SJSA1 (cell line): ENCODE measurements at places on chromosomes 1 and 21. TPM values are rescaled to one million over a fixed set of nuclear protein-coding genes. Genes with fewer than 3 reads are reported as not detected.

Gene FNDC5
- 0.47 and 0.84 TPM in 2 replicates for total RNA-seq

Gene HCRTR1
- total RNA-seq = not detected in 2 replicates

Gene BLACAT1
- not detected in 2 replicates for total RNA-seq

Gene ITLN1
- not detected in 2 replicates for total RNA-seq

Gene ADCY10
- not detected in 2 replicates for total RNA-seq

Gene C1QA
- not detected in 2 replicates for total RNA-seq

Gene FLAD1
- total RNA-seq = 15.4 and 23.7 TPM in 2 replicates

Gene TRIM58
- total RNA-seq = not detected in 2 replicates

Gene PRDM2
- 10.4 and 13.9 TPM in 2 replicates for total RNA-seq

Gene SNX7
- total RNA-seq = 80.1 and 111 TPM in 2 replicates

Gene VANGL2
- 2.2 and 2.3 TPM in 2 replicates for total RNA-seq

Gene TDRD5
- total RNA-seq = not detected in 2 replicates

Gene KANK4
- total RNA-seq = not detected in 2 replicates

Gene RHCE
- total RNA-seq = 0.95 TPM in 1 of 2 replicates, not detected in the other

Gene ACTA1
- not detected in 2 replicates for total RNA-seq

Gene RAB3B
- 20.6 and 31.4 TPM in 2 replicates for total RNA-seq

Gene PM20D1
- total RNA-seq = not detected in 2 replicates

Gene KCNT2
- total RNA-seq = 0.05 and 0.25 TPM in 2 replicates

Gene MATN1
- 0.26 TPM in 1 of 2 replicates, not detected in the other for total RNA-seq

Gene KIAA1614
- total RNA-seq = 5.9 and 14.2 TPM in 2 replicates

Gene SLC1A7
- 4.5 and 12.1 TPM in 2 replicates for total RNA-seq

Gene RNU1-2
- total RNA-seq = under 0.01 and 294 TPM in 2 replicates

Gene RGS7
- total RNA-seq = 0.37 TPM in 1 of 2 replicates, not detected in the other

Gene TESK2
- total RNA-seq = 2.0 and 3.2 TPM in 2 replicates

Gene CD5L
- total RNA-seq = not detected in 2 replicates

Gene CATSPERE
- 0.05 TPM in 1 of 2 replicates, not detected in the other for total RNA-seq

Gene THEM5
- total RNA-seq = not detected in 2 replicates

Gene CFHR3
- total RNA-seq = not detected in 2 replicates

Gene AKNAD1
- total RNA-seq = 0.21 TPM in 1 of 2 replicates, not detected in the other

Gene UBQLN4
- total RNA-seq = 11.4 and 18.2 TPM in 2 replicates

Gene NUAK2
- total RNA-seq = 2.9 and 5.8 TPM in 2 replicates

Gene LCE1E
- not detected in 2 replicates for total RNA-seq

Gene HTR1D
- 0.24 TPM in 1 of 2 replicates, not detected in the other for total RNA-seq

Gene ACOT11
- 0.85 and 1.3 TPM in 2 replicates for total RNA-seq

Gene KCNJ9
- not detected in 2 replicates for total RNA-seq

Gene ARHGAP30
- total RNA-seq = not detected in 2 replicates

Gene UBE2U
- total RNA-seq = not detected in 2 replicates

Gene TNNT2
- total RNA-seq = not detected in 2 replicates

Gene LY9
- not detected in 2 replicates for total RNA-seq

Gene CFHR2
- not detected in 2 replicates for total RNA-seq

Gene KLHDC9
- total RNA-seq = not detected in 2 replicates

Gene ARHGAP29
- total RNA-seq = 20.5 and 20.6 TPM in 2 replicates

Gene LIN28A
- total RNA-seq = not detected in 2 replicates

Gene HSD11B1
- total RNA-seq = 0.13 TPM in 1 of 2 replicates, not detected in the other

Gene CDA
- total RNA-seq = not detected in 2 replicates

Gene RYR2
- not detected in 2 replicates for total RNA-seq

Gene CCDC181
- 0.16 and 0.72 TPM in 2 replicates for total RNA-seq

Gene OR6K2
- total RNA-seq = not detected in 2 replicates

Gene FAM78B
- total RNA-seq = 0.11 TPM in 1 of 2 replicates, not detected in the other

Gene RNF186
- total RNA-seq = not detected in 2 replicates

Gene ABCG1
- 4.5 and 11.5 TPM in 2 replicates for total RNA-seq

Gene GCSAML
- not detected in 2 replicates for total RNA-seq

Gene LIPI
- total RNA-seq = not detected in 2 replicates

Gene PLA2G2D
- not detected in 2 replicates for total RNA-seq

Gene KRTAP21-2
- total RNA-seq = not detected in 2 replicates

Gene HTR6
- not detected in 2 replicates for total RNA-seq

Gene DIO1
- not detected in 2 replicates for total RNA-seq
